ENCODE measurements at places on chromosomes 13 and 19.

GRCh38 chr13:82458169-82458568 is 1424.1 kb downstream of the SLITRK1 start:
- no peak for DNase-seq

DNA sequence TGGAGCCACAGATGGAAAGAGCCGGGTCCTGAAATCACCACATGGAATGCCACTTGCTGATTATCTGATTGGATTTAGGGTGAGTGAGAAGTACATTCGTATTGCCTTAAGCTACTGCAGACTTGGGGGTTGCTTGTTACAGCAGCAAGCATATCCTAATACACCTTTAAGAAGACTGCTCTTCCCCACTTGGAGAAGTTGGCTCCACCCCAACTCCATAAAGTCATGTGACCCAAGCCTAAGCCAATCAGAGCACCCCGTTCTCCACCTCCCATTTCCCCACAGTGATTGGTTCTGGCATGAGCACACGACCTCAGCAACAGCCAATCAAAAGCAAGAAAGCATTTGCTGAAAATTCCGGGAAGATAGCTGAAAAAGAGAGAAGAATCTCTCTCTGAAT is 23.1 kb downstream of the CACNA1A start:
- DNase-seq, result no peak

- no peak for DNase-seq
These were observed 7.5 kb downstream of the RINL start for GRCh38 chr19:38870612-38871011.

DNA sequence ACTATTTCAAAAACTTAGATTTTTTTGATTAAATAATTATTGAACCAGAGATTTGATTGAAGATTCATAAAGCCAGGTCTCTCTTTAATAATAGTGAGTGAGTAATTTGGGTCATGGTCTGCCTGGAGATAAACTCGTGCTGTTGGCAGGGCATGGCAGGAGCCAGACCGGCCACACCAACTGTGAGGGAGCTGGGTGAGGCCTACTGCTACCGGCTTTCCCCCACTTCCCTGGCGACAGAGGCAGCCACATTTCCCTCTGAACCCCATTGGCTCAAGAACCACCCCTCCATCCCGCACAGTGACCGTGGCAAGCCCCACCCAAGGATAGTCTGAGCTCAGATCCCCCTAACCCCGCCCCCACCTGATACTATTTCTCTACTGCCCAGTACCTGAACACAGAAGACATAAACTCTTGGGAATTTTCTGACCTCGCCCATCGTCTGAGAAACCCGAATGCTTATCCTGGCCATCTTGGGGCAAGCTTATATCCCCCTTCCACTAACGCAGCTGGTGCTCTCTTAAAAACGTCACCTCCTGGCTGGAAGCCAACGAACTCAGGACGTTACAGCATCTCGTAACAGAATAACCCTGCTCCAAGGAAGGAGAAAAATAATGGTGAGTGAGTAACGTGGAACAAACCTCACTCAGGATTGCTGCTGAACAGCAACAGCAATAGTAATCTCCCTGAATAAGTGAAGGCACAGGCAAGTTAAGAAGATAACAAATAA is 627.6 kb upstream of the PCDH9 start:
- DNase-seq, result no peak

- no peak for DNase-seq
These were observed 122.6 kb upstream of the SLC10A2 start for GRCh38 chr13:103188713-103189326.

- DNase-seq, result no peak
These were observed 17.3 kb downstream of the BICRA start for GRCh38 chr19:47626238-47626637.

- no peak for DNase-seq
These were observed 28.9 kb downstream of the FRY start for GRCh38 chr13:32060401-32060878.

- no peak for DNase-seq
These were observed 61.2 kb downstream of the MYH14 start for GRCh38 chr19:50264483-50265186.

DNA sequence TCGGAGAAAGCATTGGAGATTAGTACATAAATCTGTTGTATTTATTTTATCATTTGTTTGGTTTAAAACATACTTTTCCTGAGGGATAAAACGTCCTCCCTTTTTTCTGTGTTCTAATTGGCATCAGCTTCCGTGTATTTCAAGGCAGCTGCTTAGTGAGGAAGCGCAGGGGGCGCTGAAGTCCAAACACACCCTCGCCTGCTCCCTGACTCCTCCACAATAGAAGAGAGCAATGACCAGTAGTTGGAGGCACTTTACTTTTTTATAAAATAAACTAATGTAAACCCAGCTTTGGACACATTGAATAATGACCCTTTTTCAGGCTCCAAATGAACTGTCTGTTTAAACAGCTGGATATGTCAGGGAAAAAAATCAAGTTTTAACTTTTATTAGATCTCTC is 79.9 kb downstream of the RNASEH2B start:
- DNase-seq, result no peak

GRCh38 chr13:48235341-48236135 is 2.5 kb downstream of the ITM2B start:
- DNase-seq, result no peak

DNA sequence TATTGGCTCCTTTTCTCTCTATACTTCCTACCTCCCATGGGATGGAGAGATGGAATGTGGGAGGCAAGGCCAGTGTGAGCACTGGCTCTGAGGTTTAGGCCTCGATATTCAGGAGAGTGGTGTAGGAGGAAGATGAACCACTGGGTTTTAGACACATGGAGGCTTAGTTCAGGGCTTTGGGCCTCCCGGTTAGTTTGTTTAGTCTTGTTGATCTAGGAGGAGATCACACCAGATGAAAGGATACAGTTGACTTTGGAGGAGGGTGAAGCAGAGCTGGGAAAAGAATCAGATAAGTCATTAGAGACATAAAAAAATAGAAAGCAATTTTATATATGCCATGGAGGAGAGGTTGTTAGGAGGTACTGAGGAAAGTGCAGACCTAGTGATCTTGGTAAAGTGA is 30.9 kb downstream of the RNASEH2B start:
- DNase-seq, result no peak

GRCh38 chr19:30060531-30061222 is 118.6 kb downstream of the URI1 start:
- no peak for DNase-seq

DNA sequence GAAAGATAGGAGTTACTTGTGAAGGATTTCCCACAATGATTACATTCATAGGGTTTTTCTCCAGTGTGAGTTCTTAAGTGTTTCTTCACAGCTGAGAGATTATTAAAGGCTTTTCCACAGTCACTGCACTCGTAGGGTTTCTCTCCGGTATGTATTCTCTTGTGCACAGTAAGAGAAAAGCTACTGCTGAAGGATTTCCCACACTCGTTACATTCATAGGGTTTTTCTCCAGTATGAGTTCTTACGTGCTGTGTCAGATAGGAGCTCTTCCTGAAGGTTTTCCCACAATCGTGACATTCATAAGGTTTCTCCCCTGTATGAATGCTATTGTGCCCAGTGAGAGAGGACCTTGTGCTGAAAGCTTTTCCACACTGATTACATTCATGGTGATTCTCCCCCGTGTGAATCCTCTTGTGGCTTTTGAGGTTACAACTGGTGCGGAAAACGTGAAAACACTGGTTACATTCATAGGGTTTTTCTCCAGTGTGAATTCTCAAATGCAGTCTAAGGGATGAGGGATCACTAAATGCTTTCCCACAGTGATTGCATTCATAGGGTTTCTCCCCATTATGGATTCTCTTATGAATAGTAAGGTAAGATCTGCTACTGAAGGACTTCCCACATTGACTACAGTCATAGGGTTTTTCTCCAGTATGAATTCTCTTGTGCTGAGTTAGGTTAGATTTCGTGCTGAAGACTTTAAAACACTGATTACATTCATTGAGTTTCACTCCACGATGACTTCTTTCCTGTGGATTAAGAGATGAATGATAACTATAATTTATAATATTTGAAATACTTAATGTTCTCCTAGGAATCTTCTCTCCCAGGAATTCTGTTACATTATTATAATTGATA is 20.6 kb downstream of the ZNF558 start:
- no peak for DNase-seq

DNA sequence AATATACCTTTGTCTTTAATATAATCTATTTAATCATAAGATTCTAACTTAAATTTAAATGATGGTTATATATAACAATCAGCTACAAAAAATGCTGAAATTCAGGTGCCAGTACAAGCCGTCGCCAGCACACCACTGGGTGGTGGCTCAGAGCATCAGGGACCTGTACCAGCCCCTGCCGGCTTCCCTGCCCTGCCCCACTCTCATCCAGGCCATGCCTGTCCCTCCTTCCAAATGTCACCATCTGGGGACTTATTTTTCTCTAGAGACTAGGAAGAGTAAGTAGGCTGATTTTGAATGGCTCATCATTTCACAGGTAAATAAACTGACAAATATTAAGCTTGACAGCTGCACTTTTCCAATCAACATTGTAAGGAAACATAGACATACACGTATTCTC is 1.6 kb downstream of the METTL21C start:
- DNase-seq, result no peak

DNA sequence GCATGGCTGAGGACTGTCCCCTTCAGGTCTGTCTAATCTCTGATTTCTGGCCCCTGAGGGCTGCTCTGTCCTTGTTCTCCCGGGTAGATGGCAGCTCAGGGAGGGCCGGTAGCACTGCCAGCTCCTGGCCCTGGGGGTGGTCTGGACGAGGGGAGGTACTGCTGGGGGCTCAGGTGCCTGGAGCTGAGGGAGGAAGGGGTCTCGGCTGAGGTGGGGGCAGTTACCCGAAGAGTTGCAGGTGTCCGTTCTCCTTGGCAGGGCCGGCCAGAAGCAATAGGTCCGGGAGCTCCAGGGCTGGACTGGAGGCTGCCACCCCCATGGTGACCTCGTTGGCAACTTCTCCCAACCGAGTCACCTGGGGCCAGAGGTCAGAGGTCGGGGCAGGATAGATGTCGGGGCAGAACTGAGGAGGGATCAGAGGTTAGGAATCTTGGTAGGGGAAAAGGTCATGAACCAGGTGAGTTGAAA is 1.2 kb upstream of the EMC10 start:
- no peak for DNase-seq

DNA sequence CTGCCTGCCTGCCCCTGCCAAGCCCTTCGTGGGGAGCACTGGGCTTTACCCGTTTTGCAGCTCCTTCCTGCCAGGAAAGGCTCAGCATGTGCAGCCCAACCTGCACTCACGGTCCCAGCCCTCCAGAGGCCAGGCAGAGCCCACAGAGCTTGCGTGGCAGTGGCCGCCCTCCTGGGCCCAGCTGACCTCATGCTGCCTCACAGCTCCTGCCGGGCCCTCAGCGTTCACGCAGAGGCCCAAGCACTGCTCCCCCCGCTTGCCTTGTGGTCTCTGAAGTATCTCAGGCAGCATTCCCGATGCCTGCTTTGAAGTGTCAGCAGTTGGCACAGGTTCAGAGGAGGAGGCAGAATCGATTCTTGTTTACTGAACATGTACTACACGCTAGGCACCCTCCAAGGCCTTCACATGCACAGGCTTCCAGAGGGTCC is 32.5 kb downstream of the CAPN12 start:
- no peak for DNase-seq

DNA sequence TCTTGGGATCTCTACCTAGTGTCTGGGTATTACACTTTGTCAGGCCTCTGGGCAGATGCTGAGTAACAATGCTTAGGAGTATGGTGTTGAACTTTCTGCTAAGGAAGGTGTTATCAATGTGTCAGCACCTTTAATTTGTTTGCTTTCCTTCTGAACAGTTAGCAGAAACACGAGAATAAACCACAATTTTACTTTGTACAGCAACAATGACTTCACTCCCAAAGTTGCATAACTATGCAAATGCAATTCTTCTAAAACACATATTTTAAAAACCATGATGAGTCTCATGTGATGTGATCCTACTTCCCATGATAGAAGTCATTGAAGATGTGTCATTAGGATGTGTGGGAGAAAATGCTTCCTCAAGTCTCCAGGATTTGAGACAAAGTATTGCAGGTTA is 155.0 kb downstream of the POSTN start:
- DNase-seq, result no peak

GRCh38 chr19:7328647-7329046 is 20.1 kb upstream of the ARHGEF18 start:
- no peak for DNase-seq

GRCh38 chr19:45218426-45218825 is 26.8 kb downstream of the EXOC3L2 start:
- no peak for DNase-seq

Data from stimulated activated CD8-positive, alpha-beta memory T cell treated with anti-CD3 and anti-CD28 coated beads, Interleukin-4, amount 100 ng/mL, for 1 hour (primary cell).